Articular chondrocyte of knee joint (primary cell): ENCODE measurements at places on chromosomes 5 and 9. TPM values are rescaled to one million over a fixed set of nuclear protein-coding genes. Genes with fewer than 3 reads are reported as not detected.

The GABRA1 gene
- not detected in 2 replicates for total RNA-seq

The OBP2B gene
- total RNA-seq = not detected in 2 replicates

The ZBED3 gene
- 1.1 and 1.4 TPM in 2 replicates for total RNA-seq

The C9 gene
- total RNA-seq = 0.13 and 0.54 TPM in 2 replicates

The PCDHAC1 gene
- total RNA-seq = under 0.01 and 0.13 TPM in 2 replicates

The TAS2R1 gene
- not detected in 2 replicates for total RNA-seq

The TCOF1 gene
- 8.8 and 10.8 TPM in 2 replicates for total RNA-seq

The TGFBR1 gene
- total RNA-seq = 252 and 380 TPM in 2 replicates

The EGR1 gene
- 4.6 and 23.8 TPM in 2 replicates for total RNA-seq

The CAVIN4 gene
- 0.76 and 0.91 TPM in 2 replicates for total RNA-seq

The IL13 gene
- not detected in 2 replicates for total RNA-seq

The PCDHB12 gene
- 1.0 and 1.3 TPM in 2 replicates for total RNA-seq

The CDC20B gene
- total RNA-seq = not detected in 2 replicates

The NRARP gene
- total RNA-seq = 0.13 and 0.22 TPM in 2 replicates

The FGF10 gene
- 2.2 and 3.5 TPM in 2 replicates for total RNA-seq

The FOXD4L5 gene
- under 0.01 TPM in 1 of 2 replicates, not detected in the other for total RNA-seq

The LHFPL2 gene
- 275 and 292 TPM in 2 replicates for total RNA-seq

The POU5F2 gene
- 4.3 and 4.9 TPM in 2 replicates for total RNA-seq

The INSL6 gene
- total RNA-seq = not detected in 2 replicates

The GBGT1 gene
- total RNA-seq = 7.4 and 9.5 TPM in 2 replicates

The BHMT2 gene
- 14.9 TPM in 2 replicates for total RNA-seq

The TGFBI gene
- total RNA-seq = 1,753 and 2,703 TPM in 2 replicates

The PHF24 gene
- 0.11 and 0.26 TPM in 2 replicates for total RNA-seq

The OCLN gene
- 2.8 and 3.1 TPM in 2 replicates for total RNA-seq

The ANXA6 gene
- 269 and 290 TPM in 2 replicates for total RNA-seq

The SLC25A2 gene
- 0.32 and 0.39 TPM in 2 replicates for total RNA-seq

The NDST1 gene
- total RNA-seq = 45.8 and 60.5 TPM in 2 replicates

The MCC gene
- total RNA-seq = 39.5 and 43.6 TPM in 2 replicates

The DMRT1 gene
- total RNA-seq = not detected in 2 replicates
